ENCODE measurements at places on chromosomes 11 and 22.

DNA sequence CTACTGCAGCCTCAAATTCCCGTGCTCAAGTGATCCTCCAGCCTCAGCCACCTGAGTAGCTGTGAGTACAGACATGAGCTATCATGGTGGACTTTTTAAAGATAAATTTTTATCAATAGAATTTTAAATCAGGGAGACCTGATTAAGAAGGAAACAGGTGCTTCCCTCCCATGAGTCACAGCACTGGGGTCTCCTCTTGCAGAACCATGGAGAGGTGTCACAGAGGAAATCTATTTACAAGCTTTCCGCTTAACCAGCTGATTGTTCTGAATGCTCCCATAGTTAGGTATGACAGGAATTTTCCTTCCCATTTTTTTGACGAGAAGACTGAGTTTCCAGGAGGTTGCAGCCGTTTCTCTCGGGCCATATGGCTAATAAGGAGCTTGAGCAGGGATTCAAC lies 516.1 kb downstream of the MIAT start:
- H3K4me1 ChIP-seq = no peaks in the 10 kb centered on the region
- DNase-seq = no peak
- peaks cover 7% of the 10 kb centered on the region for H3K27me3 ChIP-seq

DNA sequence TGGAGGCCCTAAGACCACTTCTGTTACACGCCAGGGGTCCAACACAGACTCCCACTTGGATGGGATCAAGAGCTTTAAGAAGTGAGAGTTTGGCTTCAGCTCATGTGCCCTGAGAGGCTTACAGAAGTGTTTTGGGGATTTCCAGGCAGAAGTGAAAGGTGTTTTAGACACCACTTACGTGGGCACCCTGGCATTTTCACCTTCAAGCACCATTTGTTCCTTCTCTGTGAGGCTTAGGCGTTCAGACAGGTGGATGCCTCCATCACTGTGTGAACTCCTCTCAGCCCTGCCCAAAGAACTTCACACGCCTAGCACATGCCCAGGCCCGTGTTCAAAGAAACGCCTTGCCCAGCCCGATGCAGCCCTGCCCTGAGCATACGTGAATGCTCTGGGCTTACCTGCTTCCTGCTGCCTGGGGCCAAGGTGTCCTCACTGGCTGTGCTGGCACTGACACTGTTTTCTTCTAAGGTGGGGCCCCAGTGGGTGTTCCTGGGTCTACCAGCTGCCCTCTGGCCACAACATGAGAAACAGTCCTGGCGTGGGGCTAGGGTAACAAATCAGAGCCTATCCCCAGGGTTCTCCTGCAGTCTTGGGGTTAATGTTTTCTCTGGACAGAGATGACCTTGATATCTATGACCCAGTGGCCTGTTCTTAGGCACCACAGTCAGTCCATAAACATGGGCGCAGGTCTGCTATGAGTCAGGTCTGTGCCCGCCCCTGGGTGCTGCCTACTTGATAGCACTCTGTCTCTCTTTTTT lies 34.0 kb downstream of the AMPD3 start:
- peaks cover 16% of the 10 kb centered on the region for H3K4me1 ChIP-seq
- no peaks in the 10 kb centered on the region for H3K27me3 ChIP-seq
- no peak overlapping the region for H3K27ac ChIP-seq
- no peak for DNase-seq
- no peaks in the 10 kb centered on the region for H3K36me3 ChIP-seq
- no peak overlapping the region for H3K4me3 ChIP-seq

GRCh38 chr11:128914216-128915148 lies 23.3 kb downstream of the KCNJ5 start:
- H3K4me1 ChIP-seq = no peaks in the 10 kb centered on the region
- H3K4me3 ChIP-seq = no peak overlapping the region
- H3K36me3 ChIP-seq = no peaks in the 10 kb centered on the region
- DNase-seq = no peak
- no peak overlapping the region for H3K27ac ChIP-seq
- H3K27me3 ChIP-seq = peaks cover 26% of the 10 kb centered on the region

DNA sequence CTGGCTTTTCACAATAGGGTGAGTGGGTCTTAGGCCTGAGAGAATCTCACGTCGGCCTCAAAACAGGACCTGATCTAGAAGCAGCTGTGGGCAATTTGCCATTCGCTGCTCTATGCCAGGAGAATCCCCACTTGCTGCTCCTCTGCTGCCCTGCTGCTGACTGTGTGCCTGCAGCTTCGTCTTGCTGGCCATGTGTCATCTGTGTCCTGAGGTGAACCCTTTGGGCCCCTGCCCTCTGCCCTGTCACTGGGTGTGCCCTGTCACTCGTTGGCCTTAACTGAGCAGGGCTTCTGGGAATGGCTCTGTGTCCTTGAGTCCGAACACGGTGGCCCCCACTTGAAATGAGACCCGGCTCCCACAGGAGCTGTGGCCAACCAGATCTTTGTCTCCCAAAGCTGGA lies 6.2 kb downstream of the NAA40 start:
- H3K4me1 ChIP-seq = peaks cover 16% of the 10 kb centered on the region
- no peak for DNase-seq
- H3K27ac ChIP-seq = peak overlapping the region; percentile 54
- H3K4me3 ChIP-seq = no peak overlapping the region
- H3K27me3 ChIP-seq = no peaks in the 10 kb centered on the region

DNA sequence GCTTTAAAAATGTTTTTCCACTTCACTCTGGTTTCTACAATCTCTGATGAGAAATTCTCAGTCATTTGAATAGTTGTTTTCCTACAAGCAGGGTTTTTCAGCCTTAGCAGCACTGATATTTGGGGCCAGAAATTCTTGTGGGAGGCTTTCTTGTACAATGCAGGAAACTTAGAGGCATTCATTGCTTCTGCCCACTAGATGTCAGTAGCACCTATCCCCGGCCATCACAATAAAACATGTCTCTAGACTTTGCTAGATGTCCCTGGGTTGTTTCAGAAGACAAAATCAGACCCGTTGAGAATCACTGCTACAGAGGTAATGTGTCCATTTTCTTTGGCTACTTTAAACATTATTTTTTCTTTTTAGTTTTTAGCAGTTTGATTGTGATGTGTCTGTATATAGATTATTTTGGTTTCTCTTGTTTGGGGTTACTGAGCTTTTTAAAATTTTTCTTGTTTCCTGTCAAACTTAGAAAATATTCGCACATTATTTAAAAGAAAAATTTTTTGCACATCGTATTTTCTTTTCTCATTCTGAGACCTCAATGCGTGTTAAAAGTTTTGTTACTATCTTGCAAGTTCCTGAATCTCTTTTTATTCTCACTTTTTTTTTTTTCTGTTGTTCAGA lies 60.8 kb upstream of the CCDC179 start:
- H3K27ac ChIP-seq = no peak overlapping the region
- H3K36me3 ChIP-seq = peaks cover 12% of the 10 kb centered on the region
- no peak for DNase-seq

DNA sequence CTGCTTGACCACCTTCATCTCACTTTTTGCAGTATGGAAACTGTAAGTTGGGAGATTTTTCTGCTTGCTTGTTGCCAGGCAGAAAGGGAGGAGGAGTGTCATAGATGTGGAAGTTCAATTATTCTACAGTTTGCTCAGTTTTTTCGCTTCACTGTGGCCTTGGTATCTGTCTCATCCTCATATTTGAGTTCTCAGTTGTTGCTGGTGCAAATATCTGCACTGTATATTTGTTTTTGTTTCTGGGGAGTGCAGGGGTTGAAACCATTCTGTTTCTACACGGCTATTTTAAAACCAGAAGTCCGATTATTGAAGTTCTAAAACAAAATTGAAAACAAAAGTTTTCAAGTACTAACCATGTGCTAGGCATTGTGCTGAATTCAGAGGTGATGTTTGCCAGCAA lies 153.4 kb downstream of the JRKL start:
- H3K4me1 ChIP-seq = no peaks in the 10 kb centered on the region
- DNase-seq = no peak
- no peak overlapping the region for H3K27ac ChIP-seq
- no peaks in the 10 kb centered on the region for H3K27me3 ChIP-seq

DNA sequence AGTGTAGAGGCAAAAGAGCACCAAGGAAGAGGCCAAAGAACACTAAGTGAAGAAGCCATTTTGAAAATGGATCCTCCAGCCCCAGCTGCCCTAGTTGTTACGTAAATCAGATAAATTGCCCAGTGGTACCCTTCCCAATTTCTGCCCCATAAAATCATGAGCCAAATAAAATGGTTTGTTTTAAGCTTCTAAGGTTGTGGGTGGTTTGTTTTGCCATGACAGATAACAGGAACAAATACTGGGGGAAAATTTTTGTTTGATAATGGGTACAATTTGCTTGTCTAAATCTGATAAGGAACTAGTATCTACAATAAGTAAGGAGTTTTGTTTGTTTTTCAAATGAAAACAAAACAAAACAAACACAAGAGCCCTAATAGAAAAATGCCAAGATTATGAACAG lies 30.6 kb upstream of the HSD17B12 start:
- no peaks in the 10 kb centered on the region for H3K27me3 ChIP-seq
- DNase-seq = no peak
- H3K4me3 ChIP-seq = no peak overlapping the region
- no peak overlapping the region for H3K27ac ChIP-seq
- peaks cover 7% of the 10 kb centered on the region for H3K36me3 ChIP-seq
- H3K4me1 ChIP-seq = no peaks in the 10 kb centered on the region

- no peak overlapping the region for H3K4me3 ChIP-seq
- no peaks in the 10 kb centered on the region for H3K4me1 ChIP-seq
- peaks cover 9% of the 10 kb centered on the region for H3K27me3 ChIP-seq
- H3K27ac ChIP-seq = no peak overlapping the region
- H3K36me3 ChIP-seq = no peaks in the 10 kb centered on the region
- no peak for DNase-seq
These were observed 118.8 kb downstream of the NXPE2 start for GRCh38 chr11:114796954-114797721.

DNA sequence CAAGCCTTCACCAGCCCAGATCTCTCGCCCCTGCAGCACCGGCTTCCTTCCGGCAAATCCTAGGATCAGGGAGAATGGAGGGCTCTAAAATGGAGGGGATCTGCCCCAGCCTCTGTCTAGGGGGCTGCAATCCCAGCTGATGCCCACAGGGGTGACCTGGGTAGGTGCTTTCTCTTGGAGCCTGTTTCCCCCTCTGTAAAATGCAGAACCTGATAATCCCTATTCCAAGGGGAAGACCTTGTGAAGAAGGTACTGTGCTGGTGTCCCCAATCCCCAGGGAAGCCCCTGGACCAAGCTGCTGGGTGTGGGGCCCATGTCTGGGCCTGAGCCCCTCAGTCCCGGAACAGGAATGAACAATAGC lies 2.8 kb downstream of the EMID1 start:
- peaks cover 2% of the 10 kb centered on the region for H3K4me1 ChIP-seq
- no peaks in the 10 kb centered on the region for H3K36me3 ChIP-seq
- H3K4me3 ChIP-seq = no peak overlapping the region
- H3K27ac ChIP-seq = no peak overlapping the region
- no peak for DNase-seq

DNA sequence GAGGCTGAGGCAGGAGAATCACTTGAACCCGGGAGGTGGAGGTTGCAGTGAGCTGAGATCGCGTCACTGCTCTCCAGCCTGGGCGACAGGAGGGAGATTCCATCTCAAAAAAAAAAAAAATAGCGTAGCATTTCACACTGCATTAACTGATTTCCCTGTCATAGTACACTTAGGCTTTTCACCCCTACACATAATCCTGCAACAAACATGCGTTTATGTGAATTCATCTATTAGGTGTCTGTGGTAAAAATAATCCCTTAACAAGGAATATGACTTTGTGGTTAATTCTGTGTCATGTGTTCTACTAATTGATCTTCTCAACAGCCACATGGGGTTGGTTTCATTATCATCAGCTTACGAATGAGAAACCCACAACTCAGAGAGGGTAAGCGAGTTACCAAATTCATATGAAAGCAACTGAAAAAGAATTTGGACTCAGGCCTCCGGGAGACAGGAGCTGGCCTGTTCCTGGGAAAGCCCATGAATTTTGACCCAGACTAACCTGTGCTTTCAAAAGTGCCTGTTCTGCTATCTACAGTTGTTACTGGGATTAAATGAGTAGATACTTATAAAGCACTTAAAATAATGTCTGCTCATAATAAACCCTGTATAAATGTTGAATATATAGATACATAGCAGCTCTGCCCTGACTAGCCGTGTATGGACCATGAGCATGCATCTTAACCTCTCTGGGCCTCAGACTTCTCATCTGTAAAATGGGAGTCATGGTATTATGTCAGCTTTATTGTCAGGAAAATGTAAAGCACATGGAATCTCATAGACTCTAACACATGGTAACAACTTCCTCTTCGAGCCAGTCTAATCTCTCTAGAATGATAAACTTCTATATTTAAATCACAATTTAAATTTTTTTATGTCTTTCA lies 36.6 kb downstream of the KCNJ1 start:
- no peak for DNase-seq
- no peaks in the 10 kb centered on the region for H3K27me3 ChIP-seq
- no peaks in the 10 kb centered on the region for H3K36me3 ChIP-seq
- peak overlapping the region; percentile 80 for H3K27ac ChIP-seq
- peak overlapping the region; percentile 71 for H3K4me3 ChIP-seq
- H3K4me1 ChIP-seq = peaks cover 12% of the 10 kb centered on the region

DNA sequence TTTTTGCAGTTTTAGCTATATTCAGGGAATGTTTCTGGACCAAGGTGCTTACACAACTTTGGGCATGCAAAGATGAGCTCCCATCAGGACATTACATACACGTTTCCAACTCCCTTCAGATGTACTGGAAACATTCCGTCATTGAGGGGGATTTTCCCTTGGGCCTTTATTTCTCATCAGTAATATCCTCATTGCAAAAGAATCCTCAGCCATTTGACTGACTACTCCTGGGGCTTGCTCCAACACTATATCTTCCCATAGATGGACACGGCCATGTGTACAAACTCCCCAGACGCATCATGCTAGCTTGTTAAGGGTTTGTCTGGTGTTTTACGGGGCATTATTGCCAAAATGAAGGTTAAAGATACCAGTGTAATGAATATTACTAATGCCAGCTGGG lies 59.3 kb upstream of the NUP160 start:
- H3K4me1 ChIP-seq = peaks cover 2% of the 10 kb centered on the region
- DNase-seq = no peak
- H3K4me3 ChIP-seq = no peak overlapping the region
- H3K36me3 ChIP-seq = peaks cover 4% of the 10 kb centered on the region
- H3K27ac ChIP-seq = no peak overlapping the region
- no peaks in the 10 kb centered on the region for H3K27me3 ChIP-seq

- no peak overlapping the region for H3K4me3 ChIP-seq
- DNase-seq = no peak
- H3K27ac ChIP-seq = no peak overlapping the region
- H3K36me3 ChIP-seq = no peaks in the 10 kb centered on the region
- peaks cover 45% of the 10 kb centered on the region for H3K27me3 ChIP-seq
- H3K4me1 ChIP-seq = no peaks in the 10 kb centered on the region
These were observed 764.7 kb downstream of the BRD1 start for GRCh38 chr22:49062802-49063544.

DNA sequence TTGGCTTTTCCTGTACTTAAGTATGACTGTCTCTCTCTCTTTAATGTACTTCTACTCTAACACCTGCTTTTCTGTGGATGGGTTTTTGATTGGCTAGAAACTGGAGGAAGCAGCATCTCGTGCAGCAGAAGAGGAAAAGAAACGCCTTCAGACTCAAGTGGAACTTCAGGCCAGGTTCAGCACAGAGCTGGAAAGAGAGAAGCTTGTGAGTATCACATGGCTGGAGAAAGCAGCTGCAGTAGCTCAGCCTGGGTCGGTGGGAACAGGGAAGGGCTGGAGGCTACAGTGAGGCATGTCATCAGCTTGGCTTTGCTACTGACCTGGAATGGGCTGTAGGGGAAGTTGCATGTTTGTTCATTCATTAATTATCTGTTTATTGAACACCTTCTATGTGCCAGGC lies 74.2 kb downstream of the SWAP70 start:
- H3K36me3 ChIP-seq = peaks cover 23% of the 10 kb centered on the region
- no peaks in the 10 kb centered on the region for H3K27me3 ChIP-seq
- no peak for DNase-seq
- H3K4me1 ChIP-seq = no peaks in the 10 kb centered on the region
- H3K27ac ChIP-seq = no peak overlapping the region
- no peak overlapping the region for H3K4me3 ChIP-seq

- H3K4me1 ChIP-seq = peaks cover 13% of the 10 kb centered on the region
- peak within 1 kb of the TSS; percentile 95 for H3K27ac ChIP-seq
- H3K36me3 ChIP-seq = no peaks in the 10 kb centered on the region
- no peaks in the 10 kb centered on the region for H3K27me3 ChIP-seq
These were observed at the start of gene LMF2 for GRCh38 chr22:50507421-50507990. LMF2 (minus strand) TSS chr22:50507702; CDS start chr22:50507675, 27 bp downstream.
